ENCODE measurements at places on chromosomes 12 and 14.

DNA sequence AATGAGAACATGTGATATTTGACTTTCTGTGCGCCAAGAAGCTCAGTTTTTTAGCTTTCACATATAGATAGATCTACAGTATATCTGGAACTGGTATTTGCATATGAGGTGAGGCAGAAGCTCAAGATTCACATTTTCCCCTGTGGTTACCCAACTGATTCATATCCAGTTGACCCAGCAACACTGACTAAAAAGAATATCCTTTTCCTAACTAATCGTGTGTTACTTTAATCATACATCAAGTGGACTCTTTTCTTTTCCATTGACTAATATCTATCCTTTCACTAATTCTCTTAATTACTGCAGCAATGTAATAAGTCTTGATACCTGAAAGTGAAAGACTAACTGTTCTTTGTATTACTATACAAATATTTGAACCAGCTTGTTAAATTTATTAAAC, 236.1 kb downstream of the AEBP2 start:
- DNase-seq = no peak

DNA sequence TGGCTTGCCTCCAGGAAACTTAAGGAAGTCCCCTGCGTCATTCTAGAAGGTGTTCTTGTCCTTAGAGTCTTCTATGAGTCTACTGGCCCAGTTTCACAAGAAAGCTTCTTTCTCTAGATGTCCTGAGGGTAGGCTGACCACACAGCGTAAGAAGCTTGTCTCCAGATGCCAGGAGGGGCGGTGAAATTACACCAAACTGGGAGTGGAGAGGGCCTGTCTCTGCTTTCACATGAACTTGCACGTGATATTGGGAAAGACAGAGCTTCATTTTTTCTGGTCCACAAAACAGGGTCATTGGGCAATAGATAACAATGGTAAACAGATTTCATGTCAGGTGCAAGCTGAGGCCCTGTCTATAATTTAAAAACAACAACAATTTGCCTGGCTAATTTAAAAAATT, 85.7 kb upstream of the TBX3 start:
- DNase-seq = no peak

- DNase-seq = no peak
Observed at GRCh38 chr14:44165286-44165685, 341.8 kb downstream of the FSCB start.

DNA sequence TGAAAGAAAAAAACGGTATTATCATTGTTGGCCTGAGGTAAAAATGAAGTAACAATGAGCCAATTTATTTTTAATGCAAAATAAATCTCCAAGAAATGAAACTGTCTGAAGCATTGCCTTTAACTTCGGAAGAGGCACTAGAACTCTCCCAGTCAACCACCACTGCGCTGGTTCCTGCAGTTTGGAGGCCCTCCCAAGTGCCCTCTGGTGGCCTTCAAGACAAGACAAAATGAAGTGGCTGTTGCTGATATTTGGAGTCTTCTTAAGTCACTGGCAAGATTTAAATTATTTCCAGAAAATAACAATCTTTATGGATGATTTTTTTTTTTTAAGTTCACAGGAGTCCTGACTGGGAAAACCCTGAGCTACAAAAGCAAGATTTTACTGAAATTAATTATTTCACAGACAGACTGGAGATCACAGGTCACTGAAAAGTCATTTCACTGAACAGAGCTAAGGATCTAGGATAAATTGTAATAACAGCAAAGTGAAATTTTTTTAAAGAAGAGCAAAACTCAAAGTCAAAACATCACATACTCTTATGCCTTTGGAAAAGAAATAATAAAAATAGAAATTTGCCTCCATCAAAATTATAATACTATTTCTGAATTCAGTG, 58.2 kb downstream of the DICER1 start:
- peak; percentile 45 for DNase-seq

DNA sequence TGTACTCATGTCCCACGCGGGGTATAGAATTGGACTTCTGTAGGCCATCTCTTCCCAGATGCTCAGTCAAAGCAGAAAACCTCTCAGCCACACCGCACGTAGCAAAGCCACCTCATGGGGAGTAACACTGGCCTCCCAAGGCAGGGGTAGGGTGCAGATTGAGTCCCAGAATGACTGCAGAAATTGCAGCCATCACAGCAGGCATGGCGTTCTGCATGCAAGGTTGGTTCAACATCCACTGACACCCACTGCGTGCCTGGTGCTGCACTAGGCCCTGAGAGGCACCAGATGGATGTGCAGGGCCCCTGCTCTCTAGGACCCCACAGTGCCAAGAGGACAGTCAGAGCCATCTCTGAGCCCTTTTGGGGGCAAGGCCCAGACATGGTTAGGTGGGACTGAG, 39.9 kb downstream of the RAB35 start:
- DNase-seq = no peak

DNA sequence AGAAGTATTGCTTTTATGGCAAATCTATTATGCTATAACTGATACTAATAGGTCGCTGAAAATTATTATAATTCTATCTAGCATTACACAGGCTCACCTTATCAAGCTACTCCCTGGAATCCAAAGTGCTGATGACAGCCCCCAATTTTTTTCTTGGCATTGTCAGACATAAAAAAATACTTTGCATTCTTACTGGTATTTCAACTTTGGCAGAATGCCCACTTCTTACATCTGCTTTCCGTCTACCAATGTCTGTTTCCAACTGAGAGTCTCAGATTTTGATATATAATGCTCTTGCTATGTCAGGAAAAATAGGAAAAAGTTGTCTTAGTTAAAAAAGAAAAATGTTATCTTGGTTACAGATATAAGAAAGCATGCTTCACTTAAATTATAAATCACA, 615.4 kb downstream of the C12orf50 start:
- no peak for DNase-seq

- DNase-seq = no peak
Observed at GRCh38 chr12:75812271-75813018, 219.1 kb downstream of the PHLDA1 start.

GRCh38 chr12:26058818-26059217, 66.0 kb downstream of the BHLHE41 start:
- DNase-seq = no peak

DNA sequence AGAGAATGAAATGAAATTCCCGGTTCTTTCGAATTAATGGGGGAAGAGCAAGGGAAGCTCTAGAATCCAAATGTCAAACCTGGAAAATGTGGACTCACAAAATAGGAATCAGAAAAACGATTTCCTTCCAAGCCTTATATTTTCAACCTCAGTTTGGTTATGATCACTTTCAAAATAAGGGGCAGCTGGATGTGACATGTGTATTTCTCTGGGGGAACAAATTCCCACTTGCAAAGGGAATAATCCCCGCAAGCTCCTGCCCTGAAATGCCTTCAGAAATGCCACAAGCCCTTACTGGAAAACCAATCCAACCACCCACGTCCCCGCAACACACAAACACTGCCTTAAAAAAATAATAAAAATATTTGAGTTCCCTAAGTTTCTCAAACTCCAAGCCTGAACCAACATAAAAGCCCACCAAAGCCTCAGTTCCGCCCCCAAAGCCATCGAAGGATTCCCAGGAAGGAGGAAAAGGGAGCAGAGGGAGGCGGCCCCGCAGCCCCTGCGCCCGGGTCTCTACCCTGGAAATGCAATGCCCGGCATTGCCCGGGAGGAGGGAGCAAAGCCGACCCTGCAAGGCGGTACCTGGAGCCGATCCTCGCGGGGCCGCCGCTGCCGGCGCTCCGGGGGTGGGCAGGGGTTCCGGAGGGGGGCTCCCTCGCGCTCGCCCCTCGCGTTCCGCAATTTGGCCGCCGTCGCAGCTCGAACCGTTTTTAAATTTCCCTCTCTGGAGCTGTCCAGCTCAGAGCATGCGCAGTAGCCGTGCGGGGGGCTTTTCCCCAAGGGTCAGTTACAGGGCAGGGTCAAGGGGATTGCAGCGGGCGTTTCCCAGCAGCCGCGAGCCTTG, at the start of gene FOXN4:
Gene FOXN4, minus strand, starts transcription at position 751 of the 847 bp plus-strand sequence. CDS start 963 bp downstream, outside the sequence.
- no peak for DNase-seq

- DNase-seq = no peak
Observed at GRCh38 chr14:93888995-93889394, 38.1 kb upstream of the FAM181A start.

DNA sequence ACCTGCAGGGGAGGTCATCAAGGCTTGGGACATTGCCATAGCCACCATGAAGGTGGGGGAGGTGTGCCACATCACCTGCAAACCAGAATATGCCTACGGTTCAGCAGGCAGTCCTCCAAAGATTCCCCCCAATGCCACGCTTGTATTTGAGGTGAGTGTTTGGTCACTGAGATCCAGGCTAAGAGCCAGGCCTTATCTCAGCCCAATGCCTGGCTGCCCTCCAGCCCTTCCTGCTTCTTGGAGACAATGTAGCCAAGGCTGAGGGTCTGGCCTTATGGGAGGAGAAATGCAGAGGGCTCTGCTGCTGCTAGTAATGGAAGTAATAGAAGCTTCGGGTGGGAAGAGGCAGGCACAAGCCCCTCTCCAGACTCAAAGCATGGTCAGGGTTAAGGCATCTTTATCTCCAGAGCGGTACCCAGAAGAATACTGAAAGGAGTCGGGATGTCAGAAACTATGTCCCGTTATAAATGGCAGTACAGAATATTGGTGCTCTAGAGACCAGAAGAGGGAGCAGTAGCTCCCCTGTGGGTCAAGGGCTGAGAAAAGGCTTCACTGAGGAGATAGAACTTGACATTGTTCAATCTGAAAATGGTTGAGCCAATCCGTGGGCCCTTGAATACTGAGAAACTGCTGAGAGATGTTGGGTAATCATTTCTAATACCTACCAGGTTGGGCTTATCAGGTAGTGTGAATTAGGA, 3.1 kb downstream of the FKBP4 start:
- no peak for DNase-seq
